ENCODE measurements at places on chromosomes 16 and 17.

- no peak for DNase-seq
These were observed 149.2 kb downstream of the MAF start for GRCh38 chr16:79451196-79451816.

GRCh38 chr17:39677542-39678339 lies 9.5 kb downstream of the PNMT start:
- DNase-seq, result peak; percentile 89

DNA sequence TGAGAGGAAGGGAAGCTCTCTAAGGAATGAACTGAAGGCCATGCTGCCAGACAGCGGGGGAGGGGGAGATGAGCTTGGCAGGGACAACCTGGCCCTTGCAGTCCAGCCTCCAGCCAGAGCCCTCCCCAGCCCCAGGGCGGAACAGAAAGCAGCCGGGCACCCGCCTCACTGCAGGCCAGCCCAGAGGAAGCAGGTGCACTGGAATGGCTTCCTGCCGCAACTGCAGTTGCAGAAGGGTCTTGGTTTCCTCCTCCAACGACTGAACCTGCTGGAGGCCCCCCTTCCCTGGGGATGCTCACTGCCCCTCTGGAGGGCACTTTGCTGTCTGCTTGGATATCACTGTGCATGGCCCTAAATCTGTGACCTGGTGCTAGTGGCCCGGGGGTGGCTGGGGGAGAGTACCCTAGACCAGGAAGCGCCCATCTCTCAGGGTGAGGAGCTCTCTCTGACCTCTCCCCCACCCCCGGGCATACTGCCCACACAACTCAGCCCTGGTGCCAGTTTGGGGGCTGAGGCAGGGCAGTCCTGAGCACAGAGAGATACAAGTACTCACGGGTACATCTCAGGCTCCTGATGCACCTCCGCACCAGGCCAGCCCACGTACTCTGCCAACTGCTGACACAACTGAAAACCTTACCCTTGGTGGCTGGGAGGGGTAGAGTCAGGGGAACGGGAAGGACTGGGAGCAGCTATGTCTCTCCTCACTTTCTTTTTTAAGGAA lies 41.1 kb downstream of the MYO18A start:
- no peak for DNase-seq

DNA sequence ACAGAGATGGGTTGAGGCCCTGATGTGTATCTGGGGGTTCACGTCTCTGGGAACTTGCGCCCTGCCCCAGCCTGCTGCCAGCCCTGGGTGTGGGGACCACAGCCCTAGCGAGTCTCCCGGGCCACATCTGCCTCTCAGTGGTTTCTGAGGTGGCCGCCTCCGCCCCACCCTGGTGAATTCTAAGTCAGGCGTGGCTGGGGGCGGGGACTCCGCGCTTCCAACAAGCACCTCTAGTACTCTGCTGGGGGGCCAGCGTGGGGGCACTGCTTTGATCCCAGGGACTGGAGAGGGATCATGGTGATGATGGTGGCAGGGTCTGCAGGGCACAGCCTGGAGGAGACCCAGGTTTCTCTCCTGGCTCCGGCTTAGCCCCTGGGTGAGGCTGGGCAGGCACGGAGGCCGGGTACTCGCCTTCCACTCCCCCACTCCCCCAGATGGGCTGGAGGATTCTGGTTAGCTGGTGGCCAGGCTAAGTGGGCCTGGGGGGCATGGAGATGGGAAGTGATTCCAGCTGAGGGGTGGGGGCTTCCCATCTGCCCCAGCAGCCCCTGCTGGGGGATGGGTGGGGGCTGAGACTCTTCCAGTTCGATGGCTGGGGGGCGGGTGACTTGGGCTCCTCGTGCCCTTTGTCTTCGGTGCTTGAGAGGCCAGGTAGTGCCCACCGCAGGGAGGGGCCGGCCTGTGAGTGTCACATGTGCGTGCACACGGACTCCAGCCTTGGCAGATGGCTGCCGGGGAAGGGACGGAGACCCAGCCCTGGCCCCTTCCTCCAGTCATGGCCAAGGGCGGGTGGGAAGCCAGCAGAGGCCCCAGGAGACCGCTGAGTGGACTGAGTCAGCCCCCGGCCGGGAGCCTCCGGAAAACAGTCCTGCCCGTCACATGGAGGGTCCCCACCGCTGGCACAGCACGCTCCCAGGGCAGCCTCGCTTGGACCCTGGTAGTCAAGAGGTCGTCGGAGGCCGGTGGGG lies 3.9 kb downstream of the GLIS2 start:
- no peak for DNase-seq

- no peak for DNase-seq
These were observed 4.2 kb upstream of the SREBF1 start for GRCh38 chr17:17840751-17841591.

All from NCI-H2107 (cell line).